Stomach (tissue), 19 donors: ENCODE measurements at places on chromosomes 5 and 9. TPM values are rescaled to one million over a fixed set of nuclear protein-coding genes. Genes with fewer than 3 reads are reported as not detected.

DNA sequence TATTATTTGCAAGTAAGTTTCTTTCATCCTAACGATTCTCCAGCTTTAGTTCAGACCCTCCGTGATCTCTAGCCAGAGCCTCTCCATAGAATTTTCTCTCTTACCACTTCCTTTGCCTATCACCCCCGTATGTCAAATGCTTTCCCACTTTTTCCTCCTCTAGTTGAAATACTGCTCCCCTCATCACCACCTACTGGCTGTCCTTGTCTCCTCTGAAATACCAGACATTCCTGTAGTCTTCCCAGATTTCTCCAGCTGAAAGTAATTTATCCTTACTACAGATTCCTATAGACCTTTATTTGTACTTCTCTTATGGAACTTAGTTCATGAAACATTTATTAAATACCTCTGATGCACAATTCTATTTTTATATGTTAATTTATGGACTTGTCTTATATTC lies 36.0 kb upstream of the GLIPR2 start:
- DNase-seq: no peak

- no peak for DNase-seq
Observed at GRCh38 chr5:160231783-160232342, 2.6 kb downstream of the FABP6 start.

DNA sequence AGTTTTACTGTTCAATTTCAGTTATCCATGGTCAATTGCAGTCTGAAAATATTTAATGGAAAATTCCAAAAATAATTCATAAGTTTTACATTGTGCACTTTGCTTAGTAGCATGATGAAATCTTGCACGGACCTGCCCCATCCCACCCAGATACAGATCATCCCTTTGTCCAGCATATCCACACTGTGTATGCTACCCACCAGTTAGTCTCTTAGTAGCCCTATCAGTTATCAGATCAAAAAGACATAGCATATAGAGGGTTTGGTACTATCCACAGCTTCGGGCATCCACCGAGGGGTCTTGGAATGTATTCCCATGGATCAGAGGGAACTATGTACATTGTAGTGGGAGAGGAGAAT lies 97.7 kb downstream of the SLC44A1 start:
- no peak for DNase-seq

- DNase-seq: peak; percentile 20
Observed at GRCh38 chr5:59487068-59487686, 406.3 kb downstream of the PDE4D start.

GRCh38 chr5:56432321-56432720 lies 199.2 kb upstream of the ANKRD55 start:
- no peak for DNase-seq

DNA sequence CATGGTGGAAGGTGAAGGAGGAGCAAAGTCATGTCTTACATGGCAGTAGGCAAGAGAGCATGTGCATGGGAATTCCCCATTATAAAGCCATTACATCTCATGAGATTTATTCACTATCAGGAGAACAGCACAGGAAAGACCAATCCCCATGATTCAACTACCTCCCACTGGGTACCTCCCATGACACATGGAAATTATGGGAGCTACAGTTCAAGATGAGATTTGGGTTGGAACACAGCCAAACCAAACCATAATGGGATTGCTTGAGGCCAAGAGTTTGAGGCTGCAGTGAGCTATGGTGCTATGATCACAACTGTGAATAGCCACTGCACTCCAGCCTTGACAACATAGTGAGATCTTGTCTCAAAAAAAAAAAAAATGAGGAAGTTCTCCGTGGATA lies 581.8 kb downstream of the TAF11L14 start:
- DNase-seq: no peak

DNA sequence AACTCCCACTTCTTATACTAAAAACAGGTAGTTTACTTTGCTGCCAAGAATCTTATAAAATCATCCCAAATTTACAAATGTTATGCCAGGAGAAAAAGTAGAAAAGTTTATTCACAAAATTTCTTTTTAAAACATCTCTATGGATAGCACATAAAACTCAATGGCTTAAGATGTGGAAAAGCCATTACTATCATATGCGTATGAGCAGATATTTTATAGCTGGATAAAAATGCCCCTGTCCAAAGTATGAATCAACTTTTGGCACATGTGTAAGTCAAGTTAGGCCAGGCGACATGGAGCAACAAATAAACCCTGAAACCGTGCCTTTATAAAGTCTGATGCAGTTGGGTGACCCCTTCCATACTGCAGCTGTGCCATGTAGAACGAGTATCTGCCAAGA lies 38.6 kb upstream of the FBP1 start:
- no peak for DNase-seq

DNA sequence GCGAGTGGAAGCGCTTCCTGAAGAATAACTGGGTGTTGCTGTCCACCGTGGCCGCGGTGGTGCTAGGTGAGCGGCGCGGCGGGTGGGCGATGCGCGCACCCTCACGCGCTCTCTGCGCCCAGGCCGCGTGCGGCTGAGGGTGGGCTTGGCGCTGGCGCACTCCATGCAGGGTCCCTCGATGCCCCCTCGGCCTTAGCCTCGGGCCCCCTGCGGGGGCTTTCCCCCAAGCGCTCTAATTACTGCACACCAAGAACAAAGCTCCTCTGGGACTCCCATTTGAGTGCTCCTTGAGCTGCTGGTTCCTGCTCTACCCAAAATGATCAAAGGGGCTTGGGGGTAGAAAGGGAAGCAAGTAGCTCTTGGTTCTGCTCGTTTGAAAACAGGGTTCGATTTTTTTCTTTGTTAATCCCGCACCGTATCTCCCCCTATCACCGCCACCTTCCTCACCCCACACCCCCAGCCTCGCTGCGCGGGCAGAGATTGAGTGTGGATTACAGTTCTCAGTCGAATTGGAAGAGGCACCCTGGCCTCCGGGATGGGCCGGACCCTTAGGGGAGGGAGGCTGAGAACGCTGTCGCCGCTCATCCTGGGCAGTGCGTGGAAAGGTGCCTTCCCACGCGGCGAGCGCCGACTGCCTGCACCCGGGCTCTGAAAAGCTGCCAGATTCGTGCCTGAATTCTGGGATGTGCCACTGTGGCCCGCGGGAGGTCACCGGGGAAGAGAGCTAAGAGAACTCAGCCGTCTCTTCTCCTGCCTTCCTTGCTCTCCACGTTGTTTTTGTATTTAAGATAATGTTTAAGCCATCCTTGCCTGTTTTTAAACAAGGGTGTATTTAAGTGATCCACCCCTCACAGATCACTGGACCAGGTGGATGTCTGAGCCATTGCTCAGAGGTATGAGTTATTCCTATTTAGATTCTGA lies 697 bp downstream of the SLC1A1 start:
- DNase-seq: no peak

DNA sequence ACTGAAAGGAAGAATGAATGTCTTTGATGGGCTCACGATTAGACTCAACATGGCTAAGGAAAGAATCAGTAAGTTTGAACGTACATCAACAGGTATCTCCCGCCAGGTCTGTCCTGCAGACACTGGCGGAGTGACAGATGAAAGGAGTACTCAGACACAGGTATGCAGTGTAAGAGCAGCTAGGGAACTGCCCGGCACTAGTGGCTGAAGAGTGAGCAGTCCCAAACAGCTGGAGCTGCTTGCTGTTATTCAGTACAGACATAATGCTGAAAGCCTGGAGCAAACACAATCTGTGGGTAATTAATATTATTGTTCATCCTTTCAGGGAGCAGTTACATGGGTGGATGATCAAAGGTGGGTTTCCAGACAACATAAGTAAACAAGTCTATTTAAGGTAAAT lies 835.5 kb downstream of the TLE4 start:
- no peak for DNase-seq

DNA sequence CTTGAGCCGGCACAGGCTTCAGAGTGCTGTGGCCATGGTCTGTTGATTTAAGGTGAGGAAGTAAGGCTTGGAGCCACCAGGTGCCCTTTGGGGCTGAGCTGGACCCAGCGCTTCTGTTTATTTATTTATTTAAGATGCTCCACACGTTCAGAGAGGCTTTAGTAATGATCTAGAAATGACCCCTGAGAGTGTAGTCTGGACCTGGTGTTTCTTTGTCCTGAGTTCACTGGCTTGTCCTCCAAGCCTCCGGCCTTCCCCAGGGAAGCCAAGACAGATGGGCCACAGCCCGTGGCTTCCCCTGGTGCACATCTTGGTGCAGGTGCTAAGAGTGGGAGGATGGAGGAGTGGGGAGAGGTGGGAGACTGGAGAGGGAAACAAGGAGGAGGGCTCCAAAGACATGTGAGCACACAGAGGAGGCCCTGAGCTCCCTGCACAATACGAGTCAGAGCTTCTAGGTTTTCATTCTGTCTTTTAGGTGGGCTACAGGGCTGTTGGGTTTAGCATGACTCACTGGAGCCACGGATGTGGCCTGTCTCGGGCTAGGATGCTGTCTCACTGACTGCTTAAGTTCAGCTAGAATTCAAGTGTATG lies 56.9 kb downstream of the AHRR start:
- no peak for DNase-seq

DNA sequence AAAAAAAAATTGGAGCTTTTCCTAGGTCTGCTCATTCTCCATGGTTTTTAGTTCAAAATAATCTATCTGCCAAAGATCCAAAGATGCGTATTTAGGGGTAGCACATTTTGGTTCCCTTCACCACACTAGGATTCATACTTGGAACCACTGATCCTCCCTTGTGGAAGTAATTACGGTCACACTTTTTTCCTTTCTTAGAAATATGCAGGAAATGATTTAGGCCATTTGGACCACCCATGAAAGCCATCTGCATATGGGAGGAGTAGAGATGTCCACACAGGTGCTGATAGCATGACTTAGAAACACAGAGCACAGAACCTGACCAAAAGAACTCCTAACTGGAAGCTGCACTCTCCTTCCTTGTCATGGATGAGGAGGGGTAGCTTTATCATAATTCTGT lies 105.9 kb upstream of the RAI14 start:
- DNase-seq: no peak

Gene KIF12
- polyA plus RNA-seq: 4.1 TPM

Gene ITGA1
- 11.9 TPM for polyA plus RNA-seq

DNA sequence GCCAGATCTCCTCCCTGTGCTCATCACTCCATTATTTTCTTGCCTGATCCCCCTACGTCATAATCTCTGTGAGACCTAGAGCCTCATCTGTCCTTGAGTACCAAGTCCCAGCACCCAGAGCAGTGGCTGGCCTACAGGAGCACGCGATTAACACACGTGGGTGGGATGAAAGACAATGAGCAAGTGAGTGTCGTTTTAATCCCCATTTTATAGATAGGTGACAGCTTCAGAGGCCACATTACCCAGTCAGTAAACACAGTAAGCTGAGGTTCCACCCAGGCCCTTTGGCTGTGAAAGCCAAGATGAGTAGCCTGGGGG lies 17.3 kb downstream of the TRUB2 start:
- no peak for DNase-seq

Gene NMUR2
- not detected for polyA plus RNA-seq

DNA sequence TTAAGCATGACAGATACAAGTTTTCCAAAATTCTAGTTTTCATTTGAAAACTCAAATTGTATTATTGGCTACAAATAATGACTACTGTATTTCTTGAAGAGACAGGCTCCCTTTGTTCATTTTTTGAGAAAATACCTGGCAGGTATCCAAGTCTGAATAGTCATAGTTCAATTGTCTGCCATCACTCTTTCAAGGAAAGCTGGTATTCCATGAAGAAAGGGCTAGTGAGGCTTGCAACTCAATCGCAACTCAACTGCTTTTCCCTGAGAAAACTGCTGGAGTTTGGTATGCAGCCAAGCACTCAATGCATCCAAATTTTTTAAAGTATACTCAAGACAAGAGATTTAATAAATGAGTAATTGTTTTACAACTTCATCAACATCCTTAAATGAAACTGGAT lies 61.4 kb upstream of the TRIO start:
- no peak for DNase-seq

Gene SLC45A2
- 0.19 TPM for polyA plus RNA-seq

Gene PDLIM4
- polyA plus RNA-seq: 52.4 TPM

Gene CCDC127
- polyA plus RNA-seq: 1.5 TPM

DNA sequence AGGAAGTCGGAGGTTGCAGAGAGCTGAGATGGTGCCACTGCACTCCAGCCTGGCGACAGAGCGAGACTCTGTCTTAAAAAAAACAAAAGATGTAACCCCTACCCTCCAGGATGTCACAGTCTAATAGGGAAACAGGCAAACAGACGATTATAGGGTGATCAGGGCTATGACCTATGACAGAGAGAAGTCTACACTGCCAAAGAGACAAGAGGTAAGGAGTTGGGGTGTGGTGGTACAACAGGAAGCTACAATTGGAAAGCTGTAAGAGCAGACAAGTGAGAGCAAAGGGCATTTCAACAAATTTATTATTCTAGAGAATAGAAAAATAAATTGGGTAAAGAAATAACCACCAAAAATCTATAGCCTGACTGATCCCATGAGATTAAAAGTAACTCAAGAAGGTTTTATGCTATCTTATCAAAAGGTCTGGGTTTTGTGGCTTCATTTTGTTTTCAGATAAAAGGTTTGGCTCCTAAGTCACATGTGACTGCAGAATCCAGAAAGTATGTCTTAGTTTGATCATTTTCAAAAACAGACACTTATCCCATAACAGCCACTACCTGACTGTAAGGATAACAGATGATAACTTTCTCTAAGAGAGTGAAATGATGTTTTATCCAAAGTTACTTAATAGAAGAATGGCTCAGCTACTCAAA lies 7.3 kb downstream of the CDC26 start:
- DNase-seq: no peak

- DNase-seq: no peak
Observed at GRCh38 chr5:139186752-139187326, 11.3 kb downstream of the SIL1 start.

- DNase-seq: no peak
Observed at GRCh38 chr9:103649086-103649485, 445.0 kb upstream of the SMC2 start.

Gene SH3RF2
- polyA plus RNA-seq: 23.1 TPM

Gene SEMA5A
- polyA plus RNA-seq: 0.62 TPM

- no peak for DNase-seq
Observed at GRCh38 chr9:119533504-119533903, 164.3 kb upstream of the BRINP1 start.

Gene WDR38
- not detected for polyA plus RNA-seq

- no peak for DNase-seq
Observed at GRCh38 chr9:101226803-101227202, 158.0 kb downstream of the BAAT start.

GRCh38 chr5:96067894-96068614 lies 106.4 kb upstream of the ELL2 start:
- DNase-seq: no peak

Gene CDC37L1
- 11.8 TPM for polyA plus RNA-seq

Gene BDP1
- polyA plus RNA-seq: 6.7 TPM

Gene NREP
- polyA plus RNA-seq: 9.9 TPM

GRCh38 chr9:16505199-16505598 lies 365.3 kb downstream of the BNC2 start:
- DNase-seq: peak; percentile 28

DNA sequence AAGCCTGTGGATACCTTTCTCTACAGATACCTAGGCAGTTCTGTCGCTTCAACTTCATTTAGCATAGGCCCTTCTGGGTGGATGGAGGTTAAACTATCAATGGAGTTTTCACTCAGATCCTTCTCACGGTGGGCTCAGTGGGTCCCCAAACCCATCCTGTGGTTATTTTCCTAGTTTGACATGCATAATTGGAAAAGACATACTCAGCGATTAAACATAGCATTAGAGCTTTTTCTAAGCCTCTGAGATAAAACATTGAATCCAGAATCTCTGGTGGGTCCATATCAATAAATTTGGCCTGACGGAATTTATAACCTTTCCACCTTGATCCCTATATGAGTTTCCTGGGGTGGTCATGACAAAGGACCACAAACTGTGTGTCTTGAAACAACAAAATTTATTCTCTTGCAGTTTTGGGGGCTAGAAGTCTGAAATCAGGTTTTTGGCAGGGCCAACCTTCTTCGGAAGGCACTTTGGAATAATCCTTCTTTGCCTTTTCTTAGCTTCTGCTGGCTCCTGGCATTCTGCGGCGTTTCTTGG lies 1.7 kb upstream of the OTULIN start:
- no peak for DNase-seq

Gene SLC27A6
- polyA plus RNA-seq: 1.6 TPM

GRCh38 chr5:156774273-156774672 lies 75.8 kb upstream of the PPP1R2B start:
- no peak for DNase-seq
